Hair follicular keratinocyte (primary cell): ENCODE measurements at places on chromosomes 11 and 22. TPM values are rescaled to one million over a fixed set of nuclear protein-coding genes. Genes with fewer than 3 reads are reported as not detected.

The RFPL1 gene
- not detected in 2 replicates for total RNA-seq

The FAM118A gene
- total RNA-seq: 9.1 and 10.1 TPM in 2 replicates

The ANGPTL5 gene
- not detected in 2 replicates for total RNA-seq

The TTC36 gene
- not detected in 2 replicates for total RNA-seq

The CDC42EP1 gene
- 54.1 and 65.0 TPM in 2 replicates for total RNA-seq

The SLC35E4 gene
- total RNA-seq: 8.7 and 10.4 TPM in 2 replicates

The CCDC89 gene
- 0.70 and 0.76 TPM in 2 replicates for total RNA-seq

The FADS1 gene
- 32.8 and 54.6 TPM in 2 replicates for total RNA-seq
